Esophagus squamous epithelium (tissue), 5 donors: ENCODE measurements at places on chromosomes 7 and 10.

GRCh38 chr7:106069471-106070200, 42.5 kb downstream of the SYPL1 start:
- DNase-seq, result no peak

- DNase-seq, result no peak
Observed at GRCh38 chr10:109727436-109727835, 195.9 kb downstream of the XPNPEP1 start.

DNA sequence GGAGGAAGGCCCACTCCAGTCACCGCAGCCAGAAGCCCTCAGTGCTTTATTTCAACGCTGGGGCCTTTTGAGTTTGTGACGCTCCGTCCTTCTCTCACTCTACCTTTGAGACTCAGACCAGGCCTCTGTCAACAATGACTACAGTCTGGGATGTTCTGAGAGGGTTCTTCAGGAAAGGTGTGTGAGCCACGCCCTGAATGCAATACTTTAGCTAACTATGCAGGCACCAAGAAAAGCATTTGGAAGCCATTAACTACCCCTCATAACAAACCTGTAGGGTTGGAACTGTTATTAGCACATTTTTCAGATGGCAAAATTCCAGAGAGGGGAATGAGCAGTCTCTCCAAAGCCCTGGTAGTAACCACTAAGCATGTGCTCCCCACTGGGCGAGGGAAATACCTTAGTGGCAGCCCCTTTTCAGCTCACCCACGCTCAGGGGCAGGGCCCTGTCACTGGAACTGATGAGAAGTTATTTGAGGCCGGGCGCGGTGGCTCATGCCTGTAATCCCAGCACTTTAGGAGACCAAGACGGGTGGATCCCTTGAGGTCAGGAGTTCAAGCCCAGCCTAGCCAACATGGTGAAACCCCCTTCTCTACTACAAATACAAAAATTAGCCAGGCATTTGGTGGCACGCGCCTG, 5.7 kb upstream of the ARPC1B start:
- no peak for DNase-seq

DNA sequence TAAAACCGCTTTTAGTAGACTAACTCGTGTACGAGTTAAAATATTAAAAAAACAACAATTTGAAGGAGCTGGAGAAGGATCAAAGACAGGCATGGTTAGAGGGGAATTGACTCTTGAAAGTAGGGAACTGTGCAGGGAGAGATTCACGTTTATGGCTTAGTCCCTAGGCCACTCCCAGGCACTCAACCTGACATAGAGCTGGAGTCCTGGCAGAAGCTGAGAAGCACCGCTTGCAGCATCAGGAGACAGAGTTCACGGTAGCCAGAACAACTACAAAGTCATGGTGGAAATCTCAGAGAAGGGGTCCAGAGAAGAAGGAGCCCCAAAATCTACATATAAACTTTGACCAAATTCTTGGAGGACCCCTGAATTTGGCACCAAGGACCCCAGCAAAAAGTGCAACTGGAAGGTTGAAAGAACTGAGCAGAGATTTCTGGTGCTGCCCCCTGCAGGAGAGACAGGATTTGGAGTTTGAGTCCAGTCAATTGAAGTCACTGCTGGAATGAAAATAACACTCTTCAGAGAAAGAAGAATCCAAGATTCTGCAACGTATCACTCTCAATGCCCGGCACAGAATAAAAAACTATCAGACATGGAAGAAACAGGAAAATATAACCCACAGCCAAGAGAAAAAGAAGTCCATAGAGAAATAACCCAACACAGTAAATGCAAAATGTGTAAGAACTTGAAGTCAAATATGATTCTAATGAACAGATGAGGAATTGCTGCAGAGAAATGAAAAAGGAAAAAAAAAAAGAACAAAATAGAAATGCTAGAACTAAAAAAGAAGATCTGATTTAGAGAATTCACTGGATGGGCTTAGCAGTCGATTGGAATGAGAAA, 493.3 kb upstream of the PODXL start:
- DNase-seq, result no peak

DNA sequence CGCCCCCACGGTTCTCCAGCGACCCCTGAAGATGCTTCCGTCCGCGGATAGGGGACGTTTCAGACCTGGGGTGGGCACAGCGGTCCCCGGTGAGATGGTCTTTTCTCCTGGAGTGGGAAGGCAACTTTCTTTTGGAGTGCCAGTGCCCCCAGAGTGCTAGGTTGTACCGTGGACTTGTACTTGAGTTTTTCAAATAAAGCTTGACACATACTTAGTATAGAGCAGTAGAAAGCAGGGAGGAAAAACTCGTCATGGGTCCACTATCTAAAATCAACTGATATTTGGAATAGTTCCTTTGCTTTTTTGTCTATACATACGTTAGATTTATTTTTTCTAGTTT, 28.4 kb downstream of the RBM20 start:
- DNase-seq, result no peak

GRCh38 chr10:22767859-22768258, 53.5 kb upstream of the PIP4K2A start:
- no peak for DNase-seq

DNA sequence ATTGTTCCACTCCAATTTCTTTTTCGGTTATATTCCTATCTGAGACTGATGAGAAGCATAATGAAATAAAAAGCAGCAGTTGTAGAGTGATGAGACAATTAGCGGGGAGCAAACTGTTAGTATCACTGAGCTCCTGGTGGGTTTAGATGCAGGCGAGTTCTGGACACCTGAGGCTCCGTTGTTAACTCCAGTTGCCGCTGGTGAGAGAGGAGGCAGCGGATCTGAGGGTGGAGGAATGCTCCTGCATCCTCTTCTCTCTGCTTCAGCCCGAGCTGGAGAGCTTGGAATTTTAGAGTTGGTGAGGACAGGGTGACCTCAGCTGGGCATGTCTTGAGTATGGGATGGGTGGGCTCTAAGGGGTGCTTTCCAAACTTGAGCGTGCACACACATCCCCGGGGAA, 31.4 kb downstream of the LRMDA start:
- DNase-seq, result no peak

- DNase-seq, result no peak
Observed at GRCh38 chr10:130045801-130046321, 64.8 kb downstream of the C10orf143 start.
